ENCODE measurements at places on chromosomes 16 and 17.

DNA sequence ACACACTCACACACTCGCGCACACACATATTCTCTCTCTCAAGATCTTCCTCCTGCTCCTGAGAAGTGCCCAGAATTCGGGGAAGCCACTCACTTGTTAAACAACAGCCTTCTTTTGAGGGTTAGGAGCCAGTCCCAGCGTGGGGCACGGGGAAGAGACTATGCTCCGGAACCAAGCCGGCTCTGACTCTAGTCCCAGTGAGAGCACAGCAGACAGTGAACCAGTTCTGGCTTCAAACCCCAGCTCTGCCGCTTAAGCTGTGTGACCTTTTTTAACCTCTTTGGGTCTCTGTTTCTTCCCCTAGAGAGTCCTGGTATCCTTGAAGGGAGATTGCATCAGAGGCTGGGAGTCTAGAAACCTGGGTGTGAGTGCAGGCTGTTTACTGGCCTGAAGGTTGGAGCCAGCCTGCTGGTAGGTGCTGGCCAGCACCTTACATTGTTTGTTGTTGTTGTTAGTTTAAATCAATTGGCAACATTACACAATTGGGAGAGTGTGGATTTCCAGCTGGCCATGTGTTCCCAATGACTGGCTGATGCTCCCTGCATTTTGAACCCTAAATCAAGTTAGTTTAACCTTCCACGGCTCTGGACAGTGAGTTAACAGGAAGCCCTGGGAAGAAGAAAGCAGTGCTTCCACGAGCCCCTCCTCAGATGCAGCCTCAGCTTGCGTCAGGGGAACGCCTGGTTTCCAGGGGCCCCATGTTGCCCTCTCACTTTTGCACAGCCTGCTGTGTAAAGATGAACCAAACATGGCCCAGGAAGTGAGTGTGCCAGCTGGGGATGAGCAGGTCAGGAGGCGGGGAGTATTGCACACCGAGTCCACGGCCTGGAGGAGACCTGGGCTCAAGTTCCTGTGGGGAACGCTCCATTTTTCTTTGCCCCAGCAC, 71.5 kb downstream of the GAS7 start:
- no peak for DNase-seq

- no peak for DNase-seq
Observed at GRCh38 chr16:2223942-2224486, 623 bp downstream of the E4F1 start.

DNA sequence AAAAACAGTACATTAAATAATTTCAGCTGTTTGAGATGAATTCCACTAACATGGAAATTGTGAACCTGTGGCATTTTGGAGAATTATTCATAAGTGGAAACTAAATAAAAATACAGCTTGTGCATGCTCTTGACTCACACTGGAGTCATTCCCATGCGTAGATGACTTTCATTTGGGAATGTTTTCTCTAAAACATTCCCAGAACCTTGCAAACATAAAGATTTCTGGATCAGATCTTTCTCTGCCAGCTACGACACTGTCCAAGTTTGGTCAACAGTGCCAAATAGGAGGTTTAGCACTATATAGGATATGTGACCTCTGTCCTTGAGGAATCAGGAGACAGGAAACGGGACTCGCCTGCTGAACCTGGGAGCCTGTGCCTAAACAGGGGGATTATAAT, 400.9 kb downstream of the SLC39A11 start:
- no peak for DNase-seq

DNA sequence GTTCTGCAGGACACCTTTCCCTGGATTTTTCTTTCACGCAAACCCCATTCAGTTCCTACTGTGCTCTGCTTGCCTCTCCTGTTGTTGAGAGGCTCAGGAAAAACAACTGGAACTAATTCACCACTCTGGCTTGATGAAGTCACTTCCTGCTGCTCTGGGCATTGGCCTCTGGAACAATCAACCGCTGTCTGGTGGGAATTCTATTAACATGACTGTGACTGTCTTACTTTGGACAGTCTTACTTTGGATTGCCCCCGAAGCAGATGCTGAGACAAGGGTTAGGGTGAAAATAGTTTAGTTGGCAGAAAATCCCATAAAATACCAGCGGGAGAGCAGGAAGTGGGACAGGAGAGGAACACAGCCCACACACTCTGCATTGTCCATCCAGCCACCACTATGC, 90.0 kb upstream of the HSBP1 start:
- no peak for DNase-seq

DNA sequence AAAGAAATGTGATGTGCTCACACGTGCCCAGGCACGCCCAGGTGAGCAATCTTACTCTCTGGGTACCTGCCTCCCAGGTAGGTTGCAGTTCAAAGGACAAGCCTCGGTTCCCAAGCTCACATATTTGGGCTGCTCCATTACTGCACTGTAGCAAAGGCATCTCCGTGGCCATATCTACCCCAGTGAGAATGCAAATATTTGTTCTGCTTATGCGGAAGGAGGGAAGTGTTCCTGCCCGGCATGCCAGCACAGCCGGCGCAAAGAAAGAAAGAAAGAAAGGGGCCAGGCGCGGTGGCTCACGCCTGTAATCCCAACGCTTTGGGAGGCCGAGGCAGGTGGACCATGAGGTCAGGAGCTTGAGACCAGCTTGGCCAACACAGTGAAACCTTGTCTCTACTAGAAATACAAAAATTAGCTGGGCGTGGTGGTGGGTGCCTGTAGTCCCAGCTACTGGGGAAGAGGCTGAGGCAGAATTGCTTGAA, 30.7 kb downstream of the SLC43A2 start:
- no peak for DNase-seq

DNA sequence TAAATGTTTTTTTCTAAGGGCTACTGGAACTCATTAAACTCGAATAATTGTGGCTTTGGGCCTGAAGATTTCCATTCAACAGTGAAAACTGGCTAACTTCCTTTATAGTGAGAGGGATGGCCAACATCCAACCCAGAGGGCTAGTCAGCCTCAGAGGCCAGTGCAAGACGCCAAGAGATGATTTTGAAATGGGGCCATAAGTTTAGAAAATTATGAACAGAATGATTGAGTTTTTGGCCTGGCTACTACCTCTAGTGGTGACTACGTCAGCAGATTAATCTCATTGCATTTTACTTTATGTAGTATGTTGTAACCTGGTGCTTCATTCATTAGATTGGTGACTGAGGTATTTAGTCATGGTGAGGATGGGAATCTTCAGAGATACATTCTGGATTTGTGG, 28.4 kb downstream of the HAPSTR1 start:
- no peak for DNase-seq

DNA sequence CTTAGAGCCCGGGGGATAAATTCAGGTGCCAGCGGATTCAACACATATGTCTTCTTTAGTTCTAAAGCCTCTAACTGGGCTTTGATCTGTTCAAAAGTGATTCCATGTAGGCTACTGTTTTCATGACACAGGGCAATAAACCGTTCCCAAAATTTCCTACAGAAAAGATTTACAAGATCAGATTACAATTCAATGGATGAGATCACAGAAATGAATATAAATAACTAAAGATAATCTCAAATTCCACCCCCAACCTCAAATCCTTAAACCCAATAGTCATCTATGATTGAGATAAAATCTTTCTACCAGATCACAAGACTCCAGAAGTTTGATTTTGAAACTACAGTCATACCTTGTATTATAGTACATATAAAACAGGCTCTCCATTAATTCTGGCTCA, 84.3 kb downstream of the CACNG1 start:
- no peak for DNase-seq

DNA sequence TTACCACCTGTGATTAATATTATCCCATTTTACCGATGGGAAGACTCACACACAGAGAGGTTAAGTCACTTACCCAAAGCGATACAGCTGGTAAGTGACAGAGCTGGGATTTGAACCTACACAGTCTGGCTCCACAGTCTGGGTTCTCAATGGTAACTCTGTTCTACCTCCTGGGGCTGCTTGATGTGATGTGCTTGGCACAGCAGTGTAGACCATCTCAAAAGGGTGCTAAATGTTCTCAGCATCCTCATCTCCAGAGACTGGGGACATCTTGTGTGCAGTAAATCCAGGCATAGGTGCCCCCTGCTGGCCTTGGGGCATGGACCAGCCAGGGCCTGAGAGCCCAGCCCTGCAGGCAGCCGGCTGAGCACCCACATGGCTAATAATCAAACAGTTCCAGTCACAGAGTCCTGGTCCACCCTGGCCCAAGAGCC, 15.4 kb upstream of the KATNB1 start:
- DNase-seq: peak; percentile 17

- DNase-seq: no peak
Observed at GRCh38 chr16:85750827-85751697, at the start of gene C16orf74. TSS of gene C16orf74 (minus strand) at chr16:85751096. CDS start at chr16:85735217, 15,879 bp downstream.

- no peak for DNase-seq
Observed at GRCh38 chr17:45115871-45116270, 16.4 kb downstream of the PLCD3 start.

DNA sequence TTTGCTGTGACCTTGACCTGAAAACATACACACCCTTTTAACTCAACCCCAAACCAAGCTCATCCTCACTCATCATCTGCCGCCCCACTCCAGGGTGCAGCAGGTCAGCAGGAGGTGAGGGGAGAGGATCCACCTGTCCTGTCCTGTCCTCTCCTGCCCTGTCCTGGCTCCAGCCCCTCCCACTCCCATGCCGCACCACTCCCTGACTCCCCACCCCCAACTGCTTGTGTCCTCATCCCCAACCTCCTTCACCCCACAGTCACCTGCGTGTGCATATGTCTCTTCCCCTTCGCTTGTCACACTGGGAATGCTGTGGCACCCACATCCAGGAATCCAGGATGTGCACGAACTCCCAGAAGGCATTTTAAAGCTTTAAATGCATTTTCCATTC, 15.6 kb downstream of the NGFR start:
- DNase-seq: no peak

DNA sequence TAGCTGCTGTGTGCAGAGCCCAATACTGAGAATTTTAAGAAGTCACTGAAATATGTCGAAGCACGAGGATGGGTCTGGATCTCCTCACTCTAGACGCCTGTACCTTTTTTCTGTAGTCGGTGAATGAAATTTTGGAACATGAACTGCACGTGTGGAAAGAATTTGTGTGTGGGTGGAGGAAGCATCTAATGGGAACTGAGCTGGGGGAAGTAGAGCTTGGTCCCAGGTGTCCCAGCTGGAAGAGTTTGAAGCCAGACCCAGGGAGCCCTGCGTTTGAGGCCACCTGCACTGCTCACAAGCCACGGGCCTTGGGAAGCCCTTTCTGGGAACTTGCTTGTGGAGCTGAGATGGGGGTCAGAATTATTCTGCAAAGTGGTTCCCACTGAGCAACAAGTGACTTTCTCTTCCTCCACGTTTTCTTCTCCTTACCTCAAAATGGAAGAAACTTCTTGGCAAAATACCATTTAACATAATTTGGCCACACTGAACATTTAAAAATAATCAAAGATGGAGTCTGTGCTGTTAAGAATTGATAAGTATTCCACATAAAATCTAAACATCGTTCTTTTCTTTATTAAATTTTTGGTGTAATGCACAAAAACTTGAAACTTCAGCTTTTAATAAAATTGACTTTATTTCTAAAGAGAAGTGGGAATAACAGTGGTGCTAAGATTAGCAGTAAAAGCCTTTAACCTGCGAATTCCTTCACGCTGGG, 163.8 kb downstream of the PRKCA start:
- no peak for DNase-seq

GRCh38 chr17:2179615-2180295, 123.8 kb downstream of the SMG6 start:
- peak; percentile 95 for DNase-seq

GRCh38 chr16:17431012-17431411, 39.7 kb downstream of the XYLT1 start:
- DNase-seq: no peak

DNA sequence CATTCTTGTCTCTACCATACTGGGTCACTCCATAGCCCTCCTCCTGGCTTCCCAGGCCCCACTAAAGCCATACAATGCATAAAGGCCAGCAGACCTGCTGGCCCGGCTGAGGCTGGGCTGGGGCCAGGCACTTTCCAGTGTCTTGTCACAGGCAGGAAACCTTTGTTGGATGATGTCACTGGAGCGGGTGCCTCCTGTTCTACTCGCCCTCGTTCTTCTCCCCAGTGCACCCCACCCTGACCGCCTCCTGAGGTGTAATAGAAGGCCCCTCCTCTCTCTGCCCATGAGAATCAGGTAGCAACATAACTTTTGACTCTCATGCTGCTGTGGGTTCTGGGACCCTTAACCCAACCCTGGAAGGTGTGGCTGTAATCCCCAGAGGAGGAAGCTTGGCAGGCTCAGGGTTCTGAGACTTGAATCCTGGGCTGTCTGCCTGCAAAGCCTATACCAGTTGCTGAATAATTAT, 54.2 kb upstream of the IL34 start:
- DNase-seq: no peak

DNA sequence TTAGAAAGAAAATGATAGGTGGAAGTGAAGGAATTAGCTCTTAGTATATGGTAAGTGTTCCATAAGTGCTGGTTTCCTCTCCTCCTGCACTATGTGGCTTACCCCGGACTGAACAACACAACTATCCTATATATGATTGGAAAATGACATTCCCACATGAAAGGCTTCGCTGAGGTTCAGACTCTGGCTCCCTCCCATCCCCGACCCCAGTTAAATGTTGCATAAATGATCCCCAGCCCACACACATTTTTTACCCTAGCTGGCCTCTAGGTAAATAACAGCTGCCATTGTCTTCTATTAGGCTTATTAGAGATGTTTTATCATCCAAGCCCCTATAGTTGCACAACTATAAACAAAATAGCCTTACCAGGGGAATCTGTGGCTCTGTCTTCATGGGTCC, 495.6 kb upstream of the CDH11 start:
- no peak for DNase-seq

- DNase-seq: no peak
Observed at GRCh38 chr16:89574681-89575246, 794 bp upstream of the CPNE7 start.

GRCh38 chr16:79177018-79177417, 423.5 kb downstream of the MAF start:
- no peak for DNase-seq

DNA sequence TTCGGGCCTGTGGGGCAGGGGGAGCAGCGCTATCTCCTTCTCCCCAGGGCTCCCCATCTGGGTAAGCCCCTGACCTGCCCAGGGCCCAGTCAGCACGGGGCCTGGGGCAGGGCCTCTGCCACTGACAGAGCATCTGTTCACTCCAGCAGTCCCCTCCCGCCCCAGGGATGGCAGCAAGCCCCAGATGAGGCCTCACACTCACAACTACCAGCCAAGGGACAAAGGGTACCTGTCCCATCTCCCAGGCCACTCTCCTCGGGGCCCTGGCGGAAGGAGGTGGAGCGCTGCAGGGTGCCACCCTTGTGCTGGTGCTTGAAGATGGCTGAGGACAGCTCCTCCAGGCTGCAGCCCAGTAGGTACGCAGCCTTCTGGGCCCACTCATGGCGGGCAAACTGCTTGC, 64.8 kb downstream of the MYO18A start:
- no peak for DNase-seq

GRCh38 chr17:34313164-34313563, 6.1 kb upstream of the CCL8 start:
- DNase-seq: no peak

Data from NCI-H1092 (cell line).